Foreskin keratinocyte (primary cell): ENCODE measurements at places on chromosomes 7 and 10. TPM values are rescaled to one million over a fixed set of nuclear protein-coding genes. Genes with fewer than 3 reads are reported as not detected.

The EPDR1 gene
- total RNA-seq: 0.11 TPM in 1 of 2 replicates, not detected in the other

The AMPH gene
- not detected in 2 replicates for total RNA-seq

The NPC1L1 gene
- not detected in 2 replicates for total RNA-seq

The CPA4 gene
- total RNA-seq: 35.4 and 65.2 TPM in 2 replicates

The C7orf33 gene
- total RNA-seq: not detected in 2 replicates

The TMEM176B gene
- total RNA-seq: not detected in 2 replicates

The MEOX2 gene
- not detected in 2 replicates for total RNA-seq

The PTPRN2 gene
- not detected in 2 replicates for total RNA-seq

The LSM5 gene
- 81.9 and 90.5 TPM in 2 replicates for total RNA-seq

The LRIT1 gene
- total RNA-seq: not detected in 2 replicates

The CC2D2B gene
- total RNA-seq: 0.24 TPM in 1 of 2 replicates, not detected in the other

The GRM3 gene
- not detected in 2 replicates for total RNA-seq

The BRAF gene
- 11.3 and 12.1 TPM in 2 replicates for total RNA-seq

The AP4M1 gene
- total RNA-seq: 20.0 and 20.2 TPM in 2 replicates

The WNT8B gene
- not detected in 2 replicates for total RNA-seq

The PRSS37 gene
- not detected in 2 replicates for total RNA-seq

The ASB10 gene
- not detected in 2 replicates for total RNA-seq

The ZNF92 gene
- total RNA-seq: 5.4 and 5.9 TPM in 2 replicates

The GJD4 gene
- total RNA-seq: not detected in 2 replicates

The ACHE gene
- total RNA-seq: 0.10 and 0.11 TPM in 2 replicates

The ANKRD30A gene
- not detected in 2 replicates for total RNA-seq

The TCAF2 gene
- total RNA-seq: 0.07 and 0.14 TPM in 2 replicates

The GSTO1 gene
- 168 and 181 TPM in 2 replicates for total RNA-seq

The LRRD1 gene
- 0.04 TPM in 1 of 2 replicates, not detected in the other for total RNA-seq

The KLF6 gene
- total RNA-seq: 133 and 156 TPM in 2 replicates

The GBX1 gene
- total RNA-seq: not detected in 2 replicates

The EPHA1 gene
- total RNA-seq: 35.0 and 38.9 TPM in 2 replicates

The BRAT1 gene
- 23.7 and 26.6 TPM in 2 replicates for total RNA-seq

The HMX3 gene
- not detected in 2 replicates for total RNA-seq
